ENCODE measurements at places on chromosomes 13 and 19. TPM values are rescaled to one million over a fixed set of nuclear protein-coding genes. Genes with fewer than 3 reads are reported as not detected.

ACP7 gene
- 0.10 TPM for total RNA-seq

- DNase-seq, result no peak
These were observed 428.5 kb downstream of the GPC6 start for GRCh38 chr13:93655154-93655553.

GRCh38 chr19:1279782-1280341, 4.5 kb downstream of the FAM174C start:
- peak; percentile 71 for DNase-seq

- no peak for DNase-seq
These were observed 340.5 kb upstream of the OBI1 start for GRCh38 chr13:78999494-78999893.
